Hematopoietic multipotent progenitor cell treated with erythropoietin and hydrocortisone succinate and interleukin-3 and kit ligand, for 6 days (in vitro differentiated cells): ENCODE measurements at places on chromosomes 12 and 14.

DNA sequence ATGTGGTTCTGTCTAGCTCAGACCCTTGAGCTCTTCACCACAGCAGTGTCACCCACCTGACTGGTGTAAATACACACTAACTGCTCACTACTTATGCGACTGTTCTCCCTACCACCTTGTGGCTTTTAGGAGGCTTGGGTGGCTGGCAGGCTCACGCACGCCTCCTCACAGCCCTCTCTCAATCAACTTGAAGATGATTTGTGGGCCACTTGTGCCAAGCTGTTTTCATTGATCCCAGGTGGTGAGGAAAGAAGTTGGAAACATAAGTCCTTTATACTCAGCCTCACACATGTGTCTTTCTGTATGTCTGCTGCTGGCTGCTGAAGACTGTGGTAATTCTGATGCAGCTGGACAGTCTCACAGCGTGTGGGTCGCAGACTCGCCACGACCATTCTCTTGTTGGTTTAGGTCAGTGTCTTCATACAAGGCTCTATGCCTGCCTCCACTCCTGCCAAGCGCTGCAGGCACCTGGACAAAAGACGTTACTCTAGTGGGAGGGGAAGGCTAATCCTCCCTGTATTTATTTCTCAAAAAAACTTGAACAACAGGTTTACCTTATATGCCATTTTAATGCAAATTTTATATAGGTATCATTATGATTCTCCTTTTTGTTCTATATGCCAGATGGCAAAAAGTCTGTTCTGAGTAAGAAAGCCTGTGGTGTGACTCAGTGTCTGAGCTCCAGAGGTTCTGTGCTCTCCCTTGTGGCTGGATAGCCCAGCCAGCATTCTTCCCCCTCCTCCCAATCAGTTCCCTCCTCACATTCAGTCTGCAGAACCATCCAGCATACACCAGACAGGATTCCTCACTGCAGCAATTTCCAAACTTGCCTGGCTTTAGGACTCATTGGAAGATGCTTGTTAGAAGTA is 115.6 kb downstream of the DIP2B start:
- DNase-seq = no peak

DNA sequence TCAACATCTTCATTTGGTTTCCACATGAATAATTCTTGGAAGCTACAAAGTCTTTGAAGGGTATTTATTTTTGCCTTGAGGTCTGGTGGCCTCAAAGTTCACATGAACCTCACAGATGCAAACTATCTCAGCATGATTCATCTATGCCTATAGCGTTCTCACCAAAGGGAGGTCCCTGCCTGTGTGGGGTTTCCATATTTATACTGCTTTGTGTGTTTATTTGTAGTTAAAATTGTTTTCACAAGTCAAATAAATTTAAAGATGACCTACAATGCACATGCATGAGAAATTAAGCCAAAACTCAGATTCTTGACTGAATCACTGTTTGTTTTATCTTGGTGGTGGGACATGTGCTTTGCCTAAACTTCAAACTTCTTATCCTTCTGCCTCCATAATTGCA is 176.7 kb downstream of the PPM1H start:
- no peak for DNase-seq

GRCh38 chr14:33788161-33788560 is 162.7 kb downstream of the EGLN3 start:
- no peak for DNase-seq

DNA sequence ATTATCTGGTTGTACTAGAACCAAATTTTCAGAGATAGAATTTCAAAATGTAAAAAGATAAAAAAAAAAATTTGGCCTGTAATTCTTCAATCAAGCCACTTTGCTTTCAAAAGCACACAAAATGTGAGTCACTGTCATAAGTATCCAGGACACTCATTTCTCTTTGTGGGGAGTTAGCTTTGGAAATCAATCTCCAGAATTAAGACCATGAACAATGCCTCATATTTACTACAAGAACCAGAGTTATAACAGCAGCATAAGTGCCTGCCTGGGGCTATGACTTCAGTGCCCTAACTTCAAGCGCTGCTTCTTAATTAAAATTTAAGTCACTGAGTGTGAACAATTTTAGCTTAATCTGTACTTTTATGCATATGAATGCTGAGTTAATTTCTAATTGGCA is 162.1 kb downstream of the C12orf42 start:
- no peak for DNase-seq

DNA sequence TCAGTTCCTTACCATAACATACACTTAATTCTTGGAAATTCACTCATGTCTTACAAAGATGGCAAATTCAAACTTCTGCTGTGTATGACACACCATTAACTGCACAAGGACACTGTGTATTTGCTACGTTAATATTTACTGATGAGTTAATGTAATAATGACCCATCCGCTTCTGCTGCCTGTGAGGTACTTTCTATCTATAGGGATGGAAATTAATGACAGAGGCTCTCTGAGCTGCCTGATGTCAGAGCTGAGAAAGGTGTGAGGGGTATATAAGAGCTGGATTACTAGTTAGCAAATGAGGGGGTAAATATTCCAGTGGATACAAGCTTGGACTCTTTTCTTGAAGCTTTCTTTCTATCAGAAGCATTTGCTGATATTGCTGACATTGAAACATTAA is at the start of gene IAPP:
Gene IAPP, plus strand, starts transcription at position 301 of the 400 bp plus-strand sequence. CDS start 450 bp downstream, outside the sequence.
- no peak for DNase-seq

DNA sequence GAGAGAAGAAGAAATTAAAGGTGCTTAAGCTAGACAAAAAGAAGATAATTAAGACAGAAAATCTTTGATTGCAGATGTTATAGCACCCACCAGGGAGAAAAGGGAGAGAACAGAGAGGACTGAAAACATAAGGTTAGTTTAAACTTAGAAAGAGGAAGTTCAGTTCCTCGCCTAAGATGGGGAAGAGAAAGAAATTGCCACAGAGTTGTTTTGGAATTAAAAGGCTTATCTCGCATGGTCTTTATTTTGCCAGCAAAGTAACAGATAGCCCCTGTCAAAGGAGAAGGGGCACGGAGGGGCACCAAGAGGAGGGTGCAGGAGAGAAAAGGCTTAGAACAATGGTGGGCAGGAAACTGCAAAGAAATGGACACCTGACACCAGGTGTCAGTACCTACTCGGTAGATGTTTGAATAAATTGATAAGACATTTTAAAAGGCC is 17.8 kb upstream of the OXA1L start:
- DNase-seq = peak; percentile 62

DNA sequence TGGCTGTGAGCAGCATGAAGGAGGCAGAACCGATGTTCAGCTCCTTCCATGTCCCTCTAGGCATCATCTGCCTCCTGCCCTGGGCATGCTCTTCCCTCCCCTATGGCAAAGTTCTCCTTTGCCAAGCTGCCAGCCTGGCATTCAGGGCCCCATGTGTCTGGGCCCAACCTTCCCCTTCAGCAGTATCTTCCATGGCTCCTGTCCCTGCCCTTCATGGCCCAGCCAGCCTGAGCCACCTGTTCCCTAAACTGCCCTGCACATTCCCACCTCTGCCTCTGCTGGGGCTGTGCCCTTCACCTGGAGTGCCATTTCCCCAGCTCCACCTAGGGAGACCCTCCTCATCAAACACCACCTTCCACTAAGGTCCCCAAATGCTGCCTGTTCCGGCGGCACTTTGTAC is 74.0 kb upstream of the TCL1A start:
- no peak for DNase-seq

GRCh38 chr14:56292970-56293369 is 174.8 kb downstream of the PELI2 start:
- no peak for DNase-seq

- DNase-seq = peak; percentile 33
These were observed 1.5 kb downstream of the AQP6 start for GRCh38 chr12:49974231-49974675.

GRCh38 chr12:110849221-110849620 is 2.4 kb downstream of the CCDC63 start:
- no peak for DNase-seq

DNA sequence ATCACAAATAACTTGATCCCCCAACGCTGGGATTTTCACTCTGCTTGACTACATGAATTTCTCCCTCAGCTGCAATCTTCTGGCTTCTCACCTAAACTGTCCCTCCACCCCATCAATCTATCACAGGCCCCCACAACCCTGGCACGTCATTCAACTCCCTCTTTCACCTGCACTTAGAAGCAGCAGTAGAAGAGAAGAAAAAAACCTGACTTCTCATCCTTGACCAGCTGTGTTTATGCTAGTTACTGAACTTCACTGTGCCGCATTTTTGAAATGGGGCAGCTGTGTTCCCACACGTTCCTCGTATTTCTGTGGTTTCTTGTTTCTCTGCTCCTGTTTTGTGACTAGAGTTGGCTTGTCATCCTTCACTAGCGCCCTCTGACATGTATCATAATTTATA is 35.0 kb downstream of the ITPR2 start:
- DNase-seq = peak; percentile 34

- no peak for DNase-seq
These were observed 109.8 kb upstream of the PLXNC1 start for GRCh38 chr12:94038605-94039004.

DNA sequence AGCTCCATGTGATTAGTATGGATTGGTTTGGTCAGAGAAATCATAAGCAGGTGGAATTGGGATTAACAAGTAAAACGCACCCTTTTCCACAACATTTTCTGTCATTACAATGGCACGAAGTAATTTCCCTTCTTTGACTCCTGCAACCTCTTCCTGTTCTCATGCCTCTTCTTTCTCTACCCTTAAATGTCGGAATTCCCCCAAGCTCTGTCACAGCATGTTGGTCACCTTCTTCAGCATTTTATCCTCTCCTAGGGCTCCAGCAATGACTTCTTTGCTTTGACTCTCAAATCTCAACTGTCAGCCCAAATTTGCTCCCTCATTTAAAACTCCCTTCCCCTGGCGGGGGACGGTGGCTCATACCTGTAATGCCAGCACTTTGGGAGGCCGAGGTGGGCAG is 5.3 kb upstream of the GRIP1 start:
- DNase-seq = no peak

DNA sequence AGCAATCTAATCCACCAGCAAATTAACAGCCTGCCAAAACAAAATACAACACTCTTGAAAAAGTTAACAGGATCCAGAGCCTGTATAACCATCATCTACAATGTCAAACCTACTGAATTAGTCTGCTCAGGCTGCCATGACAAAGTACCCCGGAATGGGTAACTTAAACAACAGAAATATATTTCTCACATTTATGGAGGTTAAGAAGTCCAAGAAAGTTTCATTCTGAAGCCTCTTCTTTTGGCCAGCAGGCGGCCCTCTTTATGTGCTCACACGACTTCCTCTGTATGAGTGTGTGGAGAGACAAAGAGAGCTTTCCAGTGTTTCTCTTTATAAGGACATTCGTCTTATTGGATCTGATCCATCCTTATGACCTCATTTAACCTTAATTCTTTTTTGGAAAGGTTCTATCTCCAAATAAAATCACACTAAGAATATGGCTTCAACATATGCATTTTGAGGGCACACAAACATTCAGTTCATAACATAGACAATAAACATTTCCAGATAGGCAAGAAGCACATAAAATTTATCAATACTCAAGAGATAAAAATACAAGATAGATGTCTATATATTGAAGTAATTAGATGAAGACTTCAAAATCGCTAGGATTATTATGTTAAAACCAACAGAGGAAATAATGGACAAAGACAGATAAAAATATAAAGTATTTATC is 5.9 kb upstream of the RERG start:
- peak; percentile 70 for DNase-seq

DNA sequence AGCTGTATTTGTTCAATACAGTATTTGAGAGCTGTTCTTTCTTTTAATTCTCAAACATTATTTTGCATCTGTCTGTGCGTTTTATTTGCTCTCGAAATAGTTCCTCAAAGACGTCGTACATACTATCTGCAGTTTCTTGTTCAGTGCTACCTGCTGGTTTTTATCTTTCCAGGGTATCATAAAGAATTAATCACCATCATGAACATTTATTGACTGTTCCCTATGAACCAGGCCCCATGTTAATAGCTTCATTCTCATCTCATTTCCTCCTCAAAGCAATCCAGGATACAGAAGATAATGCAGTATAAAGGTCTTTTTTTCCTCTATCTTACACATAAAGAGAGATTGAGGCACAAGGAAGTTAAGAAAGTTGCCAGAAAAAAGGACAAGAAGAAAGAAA is 211.8 kb downstream of the DACT1 start:
- DNase-seq = no peak

DNA sequence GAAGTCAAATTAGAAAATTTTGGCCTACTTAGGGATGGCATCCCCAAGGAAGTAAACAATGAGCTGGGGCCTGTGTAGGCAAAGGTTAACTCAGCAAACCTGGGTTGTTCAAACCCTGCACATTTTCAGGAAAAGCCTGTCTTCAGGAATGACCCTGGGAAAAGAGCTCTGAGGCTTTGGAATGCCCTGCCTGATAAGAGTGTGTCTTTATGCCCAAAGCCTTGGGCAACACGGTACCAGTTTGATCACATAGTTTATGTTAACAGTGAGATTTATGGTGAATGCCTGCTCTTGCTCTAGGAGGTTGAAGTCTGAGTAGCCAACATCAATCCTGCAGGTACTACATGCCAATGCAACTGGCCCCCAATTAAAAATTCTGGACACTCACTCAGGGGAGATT is 28.2 kb upstream of the STAB2 start:
- no peak for DNase-seq

GRCh38 chr12:105935981-105936380 is 202.8 kb downstream of the NUAK1 start:
- no peak for DNase-seq

DNA sequence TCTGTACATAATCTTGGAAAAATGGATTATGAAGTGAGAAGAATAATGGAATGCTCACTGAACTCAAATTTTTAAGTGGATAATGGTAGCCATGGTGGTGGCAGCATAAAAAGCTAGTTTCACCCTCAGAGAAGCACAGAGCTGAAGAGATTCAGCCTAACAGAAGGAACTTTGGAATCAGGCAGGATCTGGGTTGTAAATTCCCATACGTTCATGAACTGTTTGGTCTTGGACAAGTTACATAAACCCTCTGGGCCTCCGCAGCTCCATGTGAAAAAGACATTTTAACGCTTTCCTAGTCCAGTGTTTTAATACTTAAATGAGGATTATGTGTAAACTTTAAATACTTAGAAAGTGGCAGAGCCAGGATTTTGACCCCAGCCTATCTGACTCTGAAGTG is 26.6 kb downstream of the JKAMP start:
- DNase-seq = no peak

DNA sequence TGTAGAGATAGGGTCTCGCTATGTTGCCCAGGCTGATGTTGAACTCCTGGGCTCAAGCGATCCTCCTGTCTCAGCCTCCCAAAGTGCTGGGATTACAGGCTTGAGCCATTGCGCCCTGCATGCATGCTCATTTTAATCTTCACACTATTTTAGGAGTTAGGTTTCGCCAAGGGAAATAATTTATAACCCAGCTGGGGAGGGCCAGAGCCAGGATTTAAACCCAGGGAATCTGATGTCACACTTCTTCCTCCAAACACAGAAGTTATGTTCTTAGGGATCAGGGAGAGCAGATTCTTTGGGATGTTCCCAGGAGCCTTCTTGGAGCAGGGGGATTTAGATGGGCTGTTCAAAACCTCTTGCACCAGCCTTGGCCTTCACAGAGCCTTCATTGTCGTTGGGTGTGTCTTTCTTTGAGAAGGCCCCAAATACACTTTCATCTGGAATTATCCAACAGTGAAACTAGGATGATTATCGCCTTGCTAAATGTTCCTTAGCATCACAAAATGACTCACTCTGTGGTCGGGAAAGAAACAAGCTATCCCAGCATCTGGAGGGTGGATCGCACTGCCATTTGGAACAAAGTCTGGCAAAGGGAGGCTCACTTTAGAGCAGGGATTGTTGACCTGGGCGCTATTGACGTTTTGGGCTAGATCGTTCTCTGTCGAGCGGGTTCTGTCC is 8.2 kb upstream of the PPP1CC start:
- no peak for DNase-seq

GRCh38 chr12:74741112-74741511 is 203.5 kb downstream of the ATXN7L3B start:
- DNase-seq = no peak

- DNase-seq = no peak
These were observed 90.2 kb downstream of the ACTN1 start for GRCh38 chr14:68888883-68889282.
